ENCODE measurements at places on chromosomes 16 and 17.

- no peak for DNase-seq
Observed at GRCh38 chr17:60579551-60579950, 20.4 kb upstream of the PPM1D start.

DNA sequence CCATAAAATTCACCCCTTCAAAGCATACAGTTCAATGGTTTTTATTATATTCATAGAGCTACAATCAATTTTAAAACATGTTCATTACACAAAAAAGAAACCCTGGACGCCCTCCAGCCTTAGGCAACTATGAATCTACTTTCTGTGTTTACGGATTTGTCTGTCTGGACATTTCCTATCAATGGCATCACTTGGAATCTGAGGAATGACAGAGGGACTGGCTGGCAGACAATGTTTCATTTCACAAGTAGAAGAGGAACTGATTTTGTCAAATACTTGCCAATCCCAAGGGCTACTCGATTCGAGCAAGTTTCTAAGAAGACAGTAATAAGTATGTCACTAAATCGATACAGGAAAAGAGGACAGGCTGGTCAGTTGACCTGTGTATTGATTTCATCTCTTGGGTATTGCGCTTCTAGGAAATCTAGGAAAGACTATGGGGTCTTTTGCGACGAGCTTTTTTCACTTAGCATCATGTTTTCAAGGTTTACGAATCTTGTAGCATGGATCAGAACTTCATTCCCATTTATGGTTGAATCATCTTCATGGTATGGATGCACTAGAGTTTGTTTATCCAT is 56.6 kb downstream of the RGS9 start:
- DNase-seq, result no peak

DNA sequence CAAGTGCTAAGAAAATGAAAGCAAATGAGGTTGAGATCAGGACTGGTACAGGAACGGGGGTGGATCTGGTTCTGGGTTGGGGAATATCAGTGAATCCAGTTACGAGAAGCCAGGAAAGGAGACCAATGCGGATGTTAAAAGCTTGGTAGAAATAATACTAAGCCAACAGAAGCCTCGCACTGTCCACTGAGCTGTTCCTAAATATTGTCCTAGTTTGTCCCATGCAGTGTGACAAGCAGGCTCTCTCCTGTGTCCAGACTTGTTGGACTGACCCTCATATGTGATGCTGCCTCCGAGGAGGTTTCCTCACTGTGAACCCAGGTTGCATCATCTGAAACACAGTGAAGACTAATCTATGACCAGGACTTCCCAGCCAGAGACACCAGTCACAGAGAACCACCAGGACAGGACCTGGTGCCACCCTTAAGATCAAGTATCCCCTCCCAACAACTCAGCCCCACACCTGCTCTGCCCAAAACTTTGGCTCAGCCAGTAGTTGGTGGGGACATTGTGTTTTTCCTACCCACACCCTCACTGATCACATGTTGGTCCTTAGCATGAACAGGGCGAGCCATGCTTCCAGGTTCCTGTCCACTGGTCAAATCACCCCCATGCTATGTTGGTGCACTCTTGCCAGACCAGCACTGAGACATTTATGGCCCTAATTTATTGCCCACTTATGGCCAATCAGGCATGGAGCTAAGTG is 32.7 kb upstream of the SCNN1B start:
- no peak for DNase-seq

GRCh38 chr17:18954321-18954720 is 2.4 kb downstream of the SLC5A10 start:
- no peak for DNase-seq

DNA sequence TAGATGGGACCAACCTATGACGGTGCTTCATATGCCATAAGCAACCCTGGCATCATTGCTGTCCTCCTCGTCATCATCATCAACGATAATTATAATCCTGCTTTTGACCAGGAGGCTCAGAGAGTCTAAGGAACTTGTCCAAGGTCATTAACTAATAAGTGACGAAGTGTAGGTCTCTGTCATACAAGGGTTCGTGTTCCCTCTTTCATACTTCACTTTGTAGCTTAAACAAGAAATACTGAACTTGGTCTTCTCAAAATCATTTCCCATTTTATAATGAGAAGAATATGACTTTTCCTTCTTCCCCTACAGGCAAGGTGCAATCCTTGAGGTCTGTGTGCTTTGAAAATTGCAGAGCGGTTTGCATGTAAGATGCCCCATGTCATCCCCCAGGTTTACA is 31.2 kb upstream of the PIK3R6 start:
- DNase-seq, result no peak

DNA sequence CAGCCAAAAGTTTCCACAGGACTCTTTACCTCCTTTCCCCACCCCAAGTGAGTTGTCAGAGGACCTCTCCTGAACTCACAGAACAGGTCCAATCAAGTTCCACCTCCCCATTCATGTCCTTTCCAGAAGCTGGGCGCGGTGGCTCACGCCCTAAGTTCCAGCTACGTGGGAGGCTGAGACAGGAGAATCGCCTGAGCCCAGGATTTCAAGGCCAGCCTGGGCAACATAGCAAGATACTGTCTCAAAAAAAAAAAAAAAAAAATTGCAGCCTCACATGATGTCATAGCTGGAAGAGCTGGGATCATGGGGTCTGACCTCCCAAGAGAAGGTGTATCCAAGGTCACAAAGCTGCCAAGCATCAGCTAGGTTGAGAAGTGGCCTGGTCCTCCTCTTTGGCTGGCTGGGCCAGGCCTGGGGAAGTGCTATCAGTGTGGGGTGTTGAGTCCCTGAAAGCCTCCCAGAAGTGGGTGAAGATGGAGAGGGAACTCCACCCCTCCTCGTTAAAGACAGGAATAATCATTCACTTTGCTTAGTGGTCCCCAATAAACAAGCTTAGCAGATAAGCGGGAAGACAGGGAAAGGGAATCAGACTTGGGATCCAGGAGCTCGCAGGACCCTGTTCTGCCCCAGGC is 5.5 kb upstream of the MNT start:
- no peak for DNase-seq

DNA sequence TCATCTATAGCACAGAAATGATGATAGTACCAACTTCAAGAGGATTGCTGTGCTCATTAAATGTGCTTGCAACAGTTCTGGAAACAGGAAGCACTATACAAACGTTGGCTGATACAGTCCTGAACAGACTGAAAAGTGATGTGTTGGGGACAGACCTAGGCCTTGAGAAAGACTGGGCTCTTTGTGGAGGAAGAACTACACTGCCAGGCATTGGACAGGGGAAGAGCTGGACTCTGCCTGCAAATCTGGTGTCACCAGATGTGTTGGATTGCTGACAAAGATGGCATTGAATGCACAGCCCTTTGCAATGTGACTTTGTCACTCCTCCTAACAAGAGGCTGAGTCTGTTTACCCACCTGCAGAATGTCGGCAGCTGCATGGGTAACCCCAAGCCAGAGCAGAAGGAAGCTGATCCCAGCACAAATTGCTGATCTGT is 12.4 kb upstream of the ST6GALNAC2 start:
- DNase-seq, result no peak

GRCh38 chr17:76088041-76088867 is 9.3 kb downstream of the ZACN start:
- DNase-seq, result no peak

DNA sequence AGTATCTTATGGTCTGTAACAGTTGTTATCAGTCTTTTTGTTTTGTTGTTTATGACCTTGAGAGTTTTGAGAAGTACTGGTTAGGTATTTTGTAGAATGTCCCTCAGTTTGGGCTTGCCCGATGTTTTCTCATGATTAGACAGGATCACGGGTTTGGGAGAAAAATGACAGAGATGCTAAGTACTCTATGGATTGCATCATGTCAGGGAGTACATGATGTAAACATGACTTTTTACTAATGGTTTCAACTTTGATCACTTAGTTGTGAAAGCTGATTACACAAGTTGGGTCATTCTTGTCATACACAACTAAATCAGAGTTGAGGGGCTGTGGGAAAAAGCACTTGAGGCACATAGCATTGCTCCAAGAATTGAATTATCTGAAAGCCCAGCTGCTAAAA is 94.7 kb upstream of the SIAH1 start:
- no peak for DNase-seq

DNA sequence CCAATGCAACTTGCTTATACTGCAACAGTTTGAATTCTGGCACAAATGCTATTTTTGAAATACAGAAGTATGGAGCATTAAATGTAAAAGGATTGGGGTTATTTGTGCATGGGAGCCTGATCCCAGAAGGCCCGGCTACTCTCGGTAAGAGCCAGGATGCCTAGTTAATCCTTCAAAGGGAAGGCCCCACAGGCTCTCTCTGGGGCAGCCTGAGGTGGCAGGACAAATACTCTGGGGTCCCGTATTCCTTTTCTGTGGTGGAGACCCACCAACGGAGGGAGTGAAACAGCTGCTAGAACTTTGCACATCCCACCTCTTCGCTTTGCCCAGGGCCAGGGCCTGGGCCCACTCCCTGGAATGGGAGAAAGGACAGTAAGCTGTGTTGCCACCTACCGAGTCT is 30.4 kb downstream of the ERN1 start:
- no peak for DNase-seq

- no peak for DNase-seq
Observed at GRCh38 chr16:85125570-85126393, 13.5 kb upstream of the CIBAR2 start.

GRCh38 chr16:88618182-88618955 is 20.0 kb upstream of the IL17C start:
- DNase-seq, result no peak

GRCh38 chr17:6352016-6352415 is 82.9 kb downstream of the AIPL1 start:
- no peak for DNase-seq

GRCh38 chr17:79242873-79243602 is 168.4 kb downstream of the ENGASE start:
- DNase-seq, result no peak

DNA sequence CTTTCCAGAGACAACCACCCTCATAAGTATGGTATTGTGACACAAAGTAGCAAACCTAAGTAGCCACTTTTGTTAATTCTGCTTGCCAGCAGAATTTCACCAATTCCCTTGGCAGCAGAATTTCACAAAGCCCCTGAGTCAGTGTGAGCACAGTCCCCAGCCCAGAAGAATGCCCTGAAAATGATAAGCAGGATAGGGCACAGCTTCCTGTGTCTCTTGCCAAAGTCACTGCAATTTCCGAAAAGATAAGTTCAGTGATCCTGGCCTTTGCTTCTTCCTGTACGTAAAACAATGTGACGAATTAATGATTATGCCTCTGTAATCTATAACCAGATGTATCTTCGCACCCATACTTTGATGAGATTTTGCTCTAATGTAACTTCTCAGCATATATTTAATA is 16.0 kb upstream of the WIPF2 start:
- DNase-seq, result no peak

GRCh38 chr17:43713494-43714162 is 45.0 kb downstream of the SOST start:
- no peak for DNase-seq

- no peak for DNase-seq
Observed at GRCh38 chr17:72119873-72120641, 763 bp upstream of the SOX9 start.

GRCh38 chr16:4729876-4730275 is 4.2 kb downstream of the ANKS3 start:
- no peak for DNase-seq

GRCh38 chr17:34788696-34789095 is 172.6 kb downstream of the CCT6B start:
- no peak for DNase-seq

DNA sequence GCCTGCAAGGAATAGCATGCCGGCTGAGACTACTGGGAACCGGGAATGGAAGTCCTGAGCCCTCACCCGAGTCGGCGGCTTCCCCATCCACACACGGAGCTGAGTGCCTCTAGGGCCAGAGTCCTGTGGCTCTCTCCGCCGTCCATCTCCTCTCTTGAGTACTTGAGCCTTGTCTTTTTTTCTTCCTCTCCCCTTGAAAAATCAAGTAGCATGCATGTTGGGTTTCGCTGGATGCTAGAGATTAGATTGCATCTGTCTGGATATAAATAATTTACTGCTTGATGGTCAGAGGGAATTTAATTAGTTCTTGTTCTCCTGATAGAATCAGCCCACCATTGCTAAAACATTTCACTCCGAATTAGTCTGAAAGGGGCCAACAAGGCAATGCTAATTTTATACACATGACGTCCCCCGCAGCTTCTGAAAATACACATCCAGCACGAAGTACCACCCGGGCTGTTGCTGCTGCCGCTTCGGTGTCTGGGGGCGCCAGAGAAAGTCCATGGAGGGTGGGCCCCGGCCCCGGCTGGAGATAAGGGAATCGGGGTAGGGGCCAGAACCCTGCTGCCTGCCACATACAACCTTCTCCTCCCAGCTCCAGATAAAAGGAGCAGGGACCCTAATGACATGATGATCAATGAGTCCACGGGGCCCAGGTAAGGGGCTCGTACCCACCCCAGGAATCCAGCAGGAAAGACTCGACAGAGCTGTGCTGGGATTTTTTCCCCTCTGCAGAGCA is 48.5 kb downstream of the RBFOX3 start:
- no peak for DNase-seq

DNA sequence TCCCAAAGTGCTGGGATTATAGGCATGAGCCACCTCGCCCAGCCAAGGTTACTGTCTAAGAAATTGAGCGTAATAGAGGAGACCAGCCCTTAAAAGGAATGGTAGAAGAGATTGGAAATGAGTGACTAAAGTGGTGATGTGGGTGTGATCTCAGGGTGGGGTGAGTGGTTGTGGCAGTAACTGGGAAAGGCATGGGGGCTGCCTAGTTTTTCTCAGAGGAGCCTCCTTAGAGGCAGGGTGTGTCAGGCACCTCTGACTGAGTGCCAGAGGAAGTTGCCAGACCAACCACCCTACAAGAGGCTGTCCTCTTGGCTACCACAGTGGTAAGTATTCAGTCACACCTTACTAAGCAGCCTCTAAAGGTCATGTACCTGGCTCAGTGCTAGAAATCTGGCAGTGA is 8.9 kb downstream of the DUS2 start:
- no peak for DNase-seq

DNA sequence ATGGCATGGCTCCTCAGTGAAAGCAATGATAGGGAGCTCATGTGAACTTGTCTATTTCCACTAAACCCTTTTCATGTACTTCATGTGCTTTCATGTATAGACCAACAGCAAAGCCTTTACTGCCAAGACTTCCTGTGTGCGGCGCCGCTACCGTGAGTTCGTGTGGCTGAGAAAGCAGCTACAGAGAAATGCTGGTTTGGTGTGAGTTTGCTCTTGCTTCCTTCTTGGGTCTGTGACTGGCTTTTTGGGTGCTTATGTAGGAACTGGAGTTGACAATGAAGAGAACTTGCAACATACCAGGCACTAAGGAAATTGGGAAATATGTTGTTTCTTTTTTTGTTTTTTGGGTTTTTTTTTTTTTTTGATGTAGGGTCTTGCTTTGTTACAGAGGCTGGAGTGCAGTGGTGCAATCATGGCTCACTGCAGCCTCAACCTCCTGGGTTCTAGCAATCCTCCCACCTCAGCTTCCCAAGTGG is 5.7 kb downstream of the SNX11 start:
- peak; percentile 15 for DNase-seq

DNA sequence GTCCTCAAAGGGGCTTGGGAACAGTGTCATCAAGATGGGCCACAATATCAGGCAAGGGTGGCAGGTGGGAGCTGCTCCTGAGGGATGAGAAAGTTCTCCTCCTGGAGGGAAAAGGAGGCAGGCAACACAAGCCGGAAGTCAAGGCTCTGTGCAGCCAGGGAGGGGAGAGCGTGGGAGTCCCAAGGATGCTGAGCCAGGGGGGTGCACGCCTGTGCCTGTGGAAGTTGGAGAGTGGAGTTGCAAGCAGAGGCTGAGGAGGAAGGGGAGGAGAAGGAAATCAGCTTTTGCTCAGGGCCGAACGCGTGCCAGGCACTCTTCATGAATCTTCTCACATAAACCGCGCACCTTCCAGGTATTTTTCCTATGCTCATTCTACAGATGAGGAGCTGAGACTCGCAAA is 7.4 kb upstream of the SLC13A2 start:
- DNase-seq, result no peak

- DNase-seq, result no peak
Observed at GRCh38 chr17:36506831-36507230, 20.4 kb downstream of the ZNHIT3 start.
